Activated T-helper 1 cell treated with Interleukin-2 at 50 U/mL for 16 hours (primary cell): ENCODE measurements at places on chromosomes 7 and 10.

DNA sequence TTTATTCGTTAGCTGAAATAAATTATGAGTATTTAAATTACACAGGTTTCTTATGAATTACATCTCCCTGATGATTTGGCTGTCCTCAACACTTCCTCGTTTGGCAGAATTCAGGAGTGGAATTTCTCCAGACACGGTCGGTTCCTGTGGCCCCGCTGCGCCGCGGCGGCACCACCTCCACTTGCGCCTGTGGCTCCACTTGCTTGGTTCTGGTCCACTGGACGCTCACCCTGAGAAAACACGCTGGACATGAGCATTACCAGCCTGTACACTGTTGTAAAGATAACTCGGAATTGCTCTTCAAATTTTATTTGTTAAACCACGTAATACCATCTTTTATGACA, 85.3 kb downstream of the ZNF33B start:
- DNase-seq: no peak

GRCh38 chr10:75377869-75378268, 23.7 kb downstream of the ZNF503 start:
- DNase-seq: no peak

DNA sequence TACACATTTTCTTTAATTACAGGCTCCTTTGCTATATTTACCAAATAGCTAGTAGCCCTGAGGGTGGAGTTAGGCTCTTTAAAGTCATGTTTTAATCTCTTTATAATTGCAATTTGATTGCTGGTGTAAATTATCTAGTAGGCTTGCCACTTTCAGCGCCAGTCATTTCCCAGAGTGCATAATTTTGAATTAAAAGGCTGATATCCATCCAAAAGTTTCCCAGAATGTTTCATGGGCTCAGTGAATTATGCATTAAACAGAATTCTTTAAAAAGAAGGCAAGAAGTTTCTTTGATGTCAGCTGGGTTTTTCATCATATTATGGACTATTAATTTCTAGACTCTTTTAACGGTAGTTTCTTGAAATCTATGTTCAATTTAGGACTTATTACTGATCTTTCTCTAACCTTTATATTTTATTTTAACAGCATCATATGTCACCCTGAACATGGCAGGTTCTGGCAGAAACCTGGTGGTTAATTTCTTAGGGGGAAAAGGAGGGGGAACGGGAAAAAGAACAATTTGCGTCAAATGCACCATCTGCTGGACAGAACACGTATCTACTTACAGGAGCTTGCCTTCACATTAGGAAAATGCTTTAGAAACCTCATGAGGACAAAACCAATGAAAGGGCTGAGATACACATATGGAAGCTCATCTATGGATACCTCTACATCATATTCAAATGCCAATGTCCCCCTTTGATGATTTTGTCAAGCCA, 171.1 kb downstream of the GRM3 start:
- DNase-seq: no peak

DNA sequence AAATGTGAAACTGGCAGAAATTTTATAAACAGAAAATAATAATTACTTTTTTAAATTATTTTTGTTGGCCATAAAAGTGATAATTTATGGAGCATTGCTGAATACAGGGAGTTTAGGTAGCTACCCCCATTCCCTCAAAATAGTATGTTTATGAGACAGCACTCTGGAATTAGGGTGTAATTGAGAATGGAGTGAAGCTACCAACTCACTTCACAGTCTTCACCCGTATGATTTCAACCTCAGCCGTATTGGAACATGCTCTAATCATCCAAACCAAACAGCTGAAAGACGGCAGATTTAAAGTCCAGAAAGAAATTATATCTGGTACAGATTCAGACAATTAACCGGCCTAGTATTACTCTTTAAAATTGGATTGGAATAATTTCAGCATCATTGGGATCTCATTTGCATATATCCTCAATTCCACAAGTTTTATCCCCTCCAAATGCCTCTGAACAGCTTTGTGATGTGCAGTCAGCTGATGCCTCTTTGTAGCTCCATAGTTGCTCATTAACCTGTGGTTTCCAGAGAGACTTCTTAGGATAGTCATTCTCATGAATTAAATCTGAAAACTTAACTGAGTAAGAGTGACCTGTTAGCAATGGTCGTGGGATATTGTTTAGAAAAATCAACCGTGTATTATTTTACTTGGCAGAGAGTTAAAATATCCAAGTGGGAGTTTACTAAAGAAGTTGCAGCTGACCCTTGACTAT, 59.1 kb upstream of the GJD4 start:
- no peak for DNase-seq

DNA sequence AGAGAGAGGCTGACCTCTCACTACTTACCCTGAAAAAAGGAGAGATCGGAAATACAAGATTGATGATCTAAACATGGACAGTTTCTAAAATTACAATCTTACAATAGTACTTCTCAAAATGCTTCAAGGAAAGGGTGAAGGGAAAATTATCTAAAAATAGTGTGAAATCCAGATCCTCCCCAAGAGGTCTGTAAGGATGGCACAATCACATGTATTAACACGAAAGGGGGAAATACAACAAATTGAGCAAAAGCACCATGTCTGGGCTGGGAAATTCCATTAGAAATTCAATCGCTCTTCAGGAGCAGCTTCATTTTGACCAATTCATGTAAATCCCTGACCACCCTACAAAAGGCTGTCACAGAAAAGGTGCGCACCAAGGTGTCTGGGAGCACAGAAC, 67.0 kb downstream of the PKD1L1 start:
- no peak for DNase-seq

GRCh38 chr7:14340393-14341074, 351.1 kb upstream of the ETV1 start:
- no peak for DNase-seq

- no peak for DNase-seq
Measured at GRCh38 chr10:8304861-8305260, 250.4 kb downstream of the GATA3 start.

DNA sequence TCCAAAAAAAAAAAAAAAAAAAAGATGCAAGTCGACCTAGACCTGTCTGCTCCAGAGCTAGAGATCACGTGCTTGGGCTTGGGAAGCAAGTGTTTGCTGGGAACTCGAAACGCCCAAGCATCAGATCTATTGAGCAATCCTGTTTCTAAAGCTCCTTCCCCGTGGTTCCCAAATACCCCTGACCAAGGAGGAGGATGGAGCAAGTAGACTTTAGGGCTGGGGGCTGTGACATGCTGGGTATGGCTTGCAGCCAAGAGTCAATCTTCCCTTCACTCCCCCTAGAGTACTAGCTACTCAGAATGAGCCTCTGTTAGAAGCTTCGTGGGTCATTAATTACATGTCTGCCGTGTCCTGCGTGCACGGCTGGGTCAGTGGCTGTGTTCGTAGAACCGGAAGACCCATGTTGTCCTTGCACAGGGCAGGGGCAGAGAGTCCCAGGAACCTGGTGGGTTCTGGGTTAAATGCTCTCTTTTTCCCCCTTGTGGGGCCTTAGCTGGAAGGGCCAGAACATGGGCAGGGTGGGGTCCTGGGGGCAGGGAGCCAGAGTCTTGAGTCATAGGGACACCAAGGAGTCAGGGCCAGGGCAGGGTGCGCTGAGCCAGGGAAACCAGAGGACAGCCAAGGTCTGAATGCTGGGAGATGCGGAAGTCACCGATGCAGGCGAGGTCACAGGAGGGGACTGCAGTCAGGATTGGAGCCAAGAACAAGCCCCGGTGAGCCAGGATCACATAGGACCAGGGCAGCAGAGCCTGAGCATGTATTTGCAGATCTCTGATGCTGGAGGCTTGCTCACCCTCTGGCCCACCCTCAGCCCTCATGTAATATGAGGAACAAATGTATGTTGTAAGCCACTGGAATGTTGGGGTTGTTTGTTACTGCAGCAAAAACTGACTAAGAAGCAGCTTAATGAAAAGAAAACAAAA, 34.6 kb upstream of the TPST1 start:
- no peak for DNase-seq

GRCh38 chr7:5429857-5430611, 6.4 kb upstream of the TNRC18 start:
- DNase-seq: no peak

DNA sequence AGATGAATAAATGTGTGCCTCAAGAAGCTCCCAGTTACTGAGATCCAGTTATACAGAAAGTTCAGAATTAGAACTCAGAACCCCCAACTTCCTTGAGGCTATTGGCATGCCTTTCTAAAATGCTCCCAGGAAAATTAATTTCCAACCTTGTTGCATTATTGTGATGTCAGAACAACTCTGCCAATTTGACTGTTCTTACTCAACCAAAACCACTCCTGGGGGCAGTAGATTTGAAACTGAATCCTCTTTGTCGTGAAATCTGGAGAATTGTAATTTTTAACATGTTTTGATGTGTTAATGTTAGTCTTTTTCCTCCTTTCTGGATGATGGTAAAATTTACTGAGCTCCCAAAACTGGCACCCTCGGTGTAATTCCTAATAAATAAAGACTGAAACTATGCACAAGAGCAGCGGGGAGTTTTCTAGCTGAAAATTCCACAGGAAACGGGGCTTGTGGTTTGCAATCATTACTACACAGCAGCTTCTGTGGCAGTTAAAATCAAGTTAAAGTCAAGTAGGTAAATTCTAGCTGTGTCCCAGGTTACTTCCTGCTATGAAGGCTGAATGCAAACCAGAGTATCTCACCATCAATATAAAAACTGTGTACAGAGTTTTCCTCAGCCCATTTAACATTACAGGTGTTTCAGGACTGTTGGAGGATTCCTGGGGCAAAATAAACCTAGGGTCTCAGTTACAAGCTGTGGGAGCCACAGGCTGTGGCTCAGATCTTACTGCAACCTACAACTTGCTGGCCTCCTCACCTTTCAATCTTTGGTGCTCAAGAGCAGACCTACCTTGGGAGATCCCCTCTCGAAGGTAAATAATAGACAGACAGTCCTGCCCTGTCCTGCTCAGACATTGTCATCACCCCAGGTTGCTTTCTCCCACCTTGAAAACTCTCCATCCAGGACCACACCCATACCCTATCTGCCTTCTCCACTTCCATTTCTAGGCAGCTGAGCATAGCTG, 156.3 kb upstream of the KMT2E start:
- DNase-seq: no peak

DNA sequence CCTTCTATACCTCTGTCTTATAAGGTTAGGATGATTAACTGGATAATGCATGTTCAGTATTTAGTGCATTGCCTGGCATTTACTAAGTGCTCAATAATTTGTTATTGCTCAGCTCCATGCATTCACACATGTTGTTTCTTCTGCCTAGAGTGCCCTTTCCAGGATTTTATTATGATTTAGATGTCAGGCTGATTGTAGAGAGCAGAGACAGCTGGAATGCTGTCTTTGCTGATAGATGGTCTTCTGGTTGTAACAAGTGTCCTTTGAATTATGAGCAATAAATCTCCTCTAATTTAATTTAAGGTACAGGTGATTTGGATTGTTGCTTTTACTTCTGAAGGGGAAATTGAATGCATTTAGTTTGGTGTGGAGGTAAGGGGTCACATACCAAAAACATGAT, 548.0 kb downstream of the MAGI2 start:
- no peak for DNase-seq

DNA sequence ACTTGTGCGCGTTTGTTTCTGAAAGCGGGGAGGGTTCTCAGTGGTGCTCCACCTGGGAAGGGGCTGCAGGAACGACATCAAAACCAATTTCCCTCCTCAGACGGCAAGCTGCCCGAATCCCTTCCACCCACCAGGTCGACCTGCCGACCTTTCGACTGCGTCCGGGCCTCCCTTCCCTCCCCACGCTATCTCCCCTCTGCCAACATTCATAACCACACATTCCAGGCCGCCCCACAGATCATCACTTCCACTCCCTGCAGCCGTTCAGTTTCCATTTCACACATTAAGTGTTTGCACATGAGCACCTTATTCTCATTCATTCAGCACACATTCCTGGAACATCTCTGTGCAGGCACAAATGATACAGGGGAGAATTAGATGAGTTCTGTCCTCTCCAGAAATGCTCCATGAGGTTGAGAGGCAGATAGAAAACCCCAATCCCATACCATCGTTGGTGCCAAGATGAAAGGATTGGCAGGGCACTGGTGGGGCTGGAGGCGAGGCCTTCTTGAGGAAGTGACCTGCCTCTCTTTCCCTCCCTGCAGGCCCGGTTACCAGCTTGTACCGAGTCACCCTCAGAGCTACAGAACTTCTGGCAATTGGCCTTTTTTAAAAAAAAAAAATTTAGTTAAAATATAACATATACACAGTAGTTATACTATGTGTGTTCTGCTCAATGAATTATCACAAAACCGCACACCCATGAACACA, 70.0 kb downstream of the MINDY4 start:
- no peak for DNase-seq

- DNase-seq: no peak
Measured at GRCh38 chr7:144824360-144824759, 11.5 kb downstream of the TPK1 start.

DNA sequence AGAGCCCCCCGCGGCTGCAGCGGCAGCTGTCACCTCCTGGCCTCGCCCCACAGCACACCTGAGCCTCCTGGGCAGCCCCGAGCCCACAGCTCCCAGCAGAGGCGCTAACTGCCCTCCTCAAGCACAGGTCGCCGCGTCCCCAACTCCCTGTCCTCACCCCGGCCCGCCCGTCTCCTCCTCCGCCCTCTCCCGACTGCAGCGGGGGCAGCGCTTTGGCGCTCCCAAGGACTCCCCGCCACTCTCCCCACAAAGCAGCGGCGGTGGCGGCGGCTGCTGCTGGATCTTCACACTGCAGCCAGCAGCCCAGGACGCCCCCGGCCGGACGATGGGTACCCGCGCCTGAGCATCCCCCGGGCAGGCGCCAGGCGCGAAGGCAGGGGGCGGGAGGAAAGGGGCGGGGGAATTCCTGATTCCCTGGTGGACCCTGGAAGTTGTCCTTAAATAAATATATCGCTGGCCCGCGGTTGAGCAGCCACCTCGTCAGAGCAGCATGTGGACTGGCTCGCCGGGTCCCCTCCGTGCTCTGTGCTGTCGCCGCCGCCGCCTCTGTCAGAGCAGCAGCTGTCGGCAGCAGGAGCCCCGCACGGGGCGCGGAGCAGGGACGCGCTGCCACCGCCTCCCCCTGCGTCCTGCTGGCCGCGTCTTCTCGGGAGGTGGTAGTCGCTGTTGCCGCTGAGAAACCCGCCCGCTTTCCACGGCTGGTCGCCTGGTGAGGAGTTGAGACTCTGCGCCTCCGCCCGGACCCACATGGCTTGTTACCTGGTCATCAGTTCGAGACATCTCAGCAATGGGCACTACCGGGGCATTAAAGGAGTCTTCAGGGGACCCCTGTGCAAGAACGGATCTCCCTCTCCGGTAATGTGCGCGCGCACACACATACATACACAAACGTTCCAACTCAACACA, at the start of gene ZNF804B:
ZNF804B (plus strand) TSS at position 471 of the 906 bp plus-strand sequence; CDS start at position 748, 277 bp downstream.
- DNase-seq: no peak

GRCh38 chr7:28490831-28491230, 78.5 kb downstream of the CREB5 start:
- DNase-seq: no peak
